Activated naive CD4-positive, alpha-beta T cell treated with anti-CD3 and anti-CD28 coated beads, Interleukin-2, amount 50 U/mL, for 16 hours (primary cell): ENCODE measurements at places on chromosomes 1 and 21.

- DNase-seq = no peak
Measured at GRCh38 chr21:44994695-44995342, 55.0 kb downstream of the SLX9 start.

GRCh38 chr1:187862506-187862905 lies 1033.8 kb downstream of the PLA2G4A start:
- DNase-seq = no peak

GRCh38 chr1:245807954-245808719 lies 653.4 kb downstream of the KIF26B start:
- no peak for DNase-seq

DNA sequence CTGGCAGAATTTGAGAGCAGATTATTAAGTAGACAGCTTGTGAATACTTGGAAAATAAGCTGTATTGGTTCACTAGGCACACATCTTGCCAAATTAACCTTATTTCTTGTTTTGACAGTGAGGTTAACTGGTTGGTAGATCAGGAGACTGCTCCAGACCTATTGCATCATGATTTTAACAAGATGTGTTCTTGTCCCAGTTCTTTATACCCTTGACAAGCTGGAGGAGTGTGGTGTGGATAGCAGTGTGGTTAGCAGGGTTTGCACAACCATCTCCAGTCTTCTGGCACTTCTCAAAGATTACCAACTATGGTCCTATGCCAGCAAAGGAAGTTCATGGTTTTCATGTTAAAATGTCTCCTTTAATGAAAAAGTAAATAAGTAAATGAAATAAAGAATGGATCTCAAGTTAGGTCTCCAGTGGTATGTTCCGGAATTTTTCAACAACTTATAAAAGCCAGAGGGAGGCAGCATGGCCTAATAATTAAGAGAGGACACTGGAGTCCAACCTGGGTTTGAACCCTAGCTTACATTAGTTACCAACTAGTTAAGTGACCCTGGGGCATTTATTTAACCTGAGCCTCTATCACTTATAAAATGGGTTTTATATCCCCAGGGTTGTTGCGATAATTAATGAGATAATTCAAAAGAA lies 34.1 kb downstream of the DDX20 start:
- no peak for DNase-seq

DNA sequence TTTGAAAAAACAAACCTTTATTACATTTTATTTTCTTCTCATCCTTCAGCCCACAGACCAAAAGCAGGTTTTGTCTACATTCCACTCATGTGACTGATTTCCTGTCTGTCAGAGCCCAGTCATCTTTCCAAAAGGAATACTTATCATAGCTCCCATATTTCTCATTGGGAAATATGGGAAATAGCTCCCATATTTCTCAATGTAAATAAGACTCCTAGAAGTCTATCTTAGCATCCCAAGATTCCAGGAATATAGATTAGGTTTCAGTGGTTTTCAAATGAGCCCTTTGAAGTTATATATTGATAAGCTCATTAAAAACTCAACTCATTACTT lies 19.1 kb upstream of the NRDC start:
- no peak for DNase-seq

DNA sequence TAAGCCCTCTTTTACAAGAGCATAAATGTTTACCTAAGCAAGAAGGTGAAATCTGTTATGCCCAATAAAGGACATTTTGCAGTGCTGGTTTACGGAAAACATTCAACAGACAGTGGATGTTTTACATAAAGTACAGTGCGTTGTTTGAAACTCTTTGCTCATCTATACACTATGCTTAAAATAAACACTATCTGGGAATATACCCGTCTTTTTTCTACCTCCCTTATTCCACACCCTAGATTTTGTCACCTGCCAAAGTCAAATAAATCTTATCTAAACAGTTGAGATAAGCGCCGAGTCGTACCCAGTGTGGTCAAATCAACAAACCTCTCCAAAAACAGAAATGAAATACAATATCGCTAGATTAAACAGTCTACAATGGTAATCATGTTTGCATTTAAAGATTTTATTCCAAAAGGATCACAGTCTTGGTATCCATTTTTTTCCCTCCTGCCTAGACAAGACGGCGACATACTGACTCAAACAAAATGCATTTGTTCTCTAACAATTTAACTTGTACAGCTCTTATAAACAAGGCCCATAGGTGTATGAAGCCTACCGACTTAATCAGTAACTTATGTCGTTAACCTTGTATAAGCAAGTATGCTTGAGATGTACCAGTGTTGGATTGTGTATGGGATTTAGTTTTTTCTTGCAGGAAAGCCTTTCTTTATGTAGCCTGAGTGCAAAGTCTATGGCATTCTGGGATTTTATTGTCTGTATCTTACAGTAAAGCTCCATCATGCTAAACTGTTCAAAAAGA lies 189.1 kb downstream of the FMN2 start:
- no peak for DNase-seq

DNA sequence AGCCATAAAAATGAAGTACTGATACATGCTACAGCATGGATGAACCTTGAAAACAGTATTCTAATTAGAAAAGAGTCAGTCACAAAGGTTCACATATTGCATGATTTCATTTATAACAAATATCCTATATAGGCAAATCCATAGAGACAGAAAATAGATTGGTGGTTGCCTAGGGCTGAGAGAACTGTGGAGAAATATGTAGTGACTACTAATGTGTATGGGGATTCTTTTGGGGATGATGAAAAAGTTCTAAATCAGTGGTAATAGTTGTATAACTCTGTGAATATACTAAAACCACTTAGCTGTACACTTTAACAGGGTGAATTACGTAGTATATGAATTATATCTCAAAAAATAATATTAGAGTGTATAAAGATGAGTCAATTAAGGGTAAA lies 45.8 kb downstream of the RNF115 start:
- DNase-seq = no peak
